ENCODE measurements at places on chromosomes 12 and 14.

DNA sequence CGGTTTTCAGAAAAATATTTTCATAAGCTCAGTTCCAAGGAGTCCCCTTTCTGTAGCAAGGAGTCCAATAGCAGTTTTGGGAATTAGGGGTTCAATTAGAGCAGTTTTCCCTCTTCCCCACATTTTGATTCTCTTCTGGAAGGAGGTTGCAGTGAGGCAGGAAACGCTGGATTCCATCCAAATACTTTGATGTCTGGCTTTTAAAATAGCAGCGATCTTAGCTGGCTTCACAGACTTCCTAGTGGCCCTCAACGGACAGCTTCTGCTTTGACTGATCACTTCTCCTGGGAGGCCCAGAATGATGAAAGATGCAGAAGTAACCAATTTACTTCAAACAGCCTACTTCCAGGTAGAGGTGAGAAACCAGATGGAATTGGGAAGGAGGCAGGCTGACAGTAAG lies 63.1 kb downstream of the C12orf75 start:
- no peak for DNase-seq

- peak; percentile 2 for DNase-seq
Observed at GRCh38 chr14:35818346-35819115, 7.6 kb upstream of the BRMS1L start.

- no peak for DNase-seq
Observed at GRCh38 chr12:111085096-111085495, 164.7 kb upstream of the MYL2 start.

DNA sequence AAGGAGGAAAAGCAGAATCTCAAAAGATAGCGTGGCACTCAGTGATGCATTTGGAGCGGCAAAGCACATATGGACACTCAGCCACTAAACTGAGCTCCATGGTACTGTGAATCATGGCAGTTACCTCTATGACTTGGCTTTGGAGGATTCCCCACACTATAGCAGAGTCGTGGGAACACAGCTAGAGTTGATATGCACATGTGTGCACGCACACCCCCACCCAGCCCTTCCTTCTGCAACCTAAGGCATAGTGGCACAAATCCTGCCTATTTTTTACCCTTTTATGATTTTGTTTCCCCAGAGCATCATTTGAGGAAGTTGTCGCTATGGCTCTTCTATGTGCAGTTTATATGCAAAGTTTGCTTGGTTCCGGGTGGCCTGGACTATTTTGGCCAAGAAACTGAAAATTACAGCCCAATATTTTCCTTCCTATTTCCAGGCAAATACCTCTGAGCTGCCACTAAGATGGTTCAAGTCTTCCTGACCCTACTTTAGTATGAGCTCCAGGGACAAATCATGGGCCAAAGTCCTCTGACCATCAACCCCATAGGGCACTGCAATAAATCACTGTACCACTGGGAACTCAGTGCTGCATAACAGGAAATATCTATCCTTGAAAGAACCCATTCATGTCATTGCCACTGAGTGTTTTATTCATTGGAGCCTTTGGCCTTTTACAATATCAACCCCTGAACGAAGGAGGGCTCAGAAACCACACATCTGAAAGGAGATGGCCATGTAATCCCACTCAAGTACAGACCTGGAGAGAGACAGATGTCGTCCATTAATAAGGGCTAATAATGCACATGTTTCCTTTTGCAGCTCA lies 177.5 kb downstream of the EGLN3 start:
- no peak for DNase-seq

- no peak for DNase-seq
Observed at GRCh38 chr12:8546591-8546990, 5.9 kb upstream of the CLEC4E start.

DNA sequence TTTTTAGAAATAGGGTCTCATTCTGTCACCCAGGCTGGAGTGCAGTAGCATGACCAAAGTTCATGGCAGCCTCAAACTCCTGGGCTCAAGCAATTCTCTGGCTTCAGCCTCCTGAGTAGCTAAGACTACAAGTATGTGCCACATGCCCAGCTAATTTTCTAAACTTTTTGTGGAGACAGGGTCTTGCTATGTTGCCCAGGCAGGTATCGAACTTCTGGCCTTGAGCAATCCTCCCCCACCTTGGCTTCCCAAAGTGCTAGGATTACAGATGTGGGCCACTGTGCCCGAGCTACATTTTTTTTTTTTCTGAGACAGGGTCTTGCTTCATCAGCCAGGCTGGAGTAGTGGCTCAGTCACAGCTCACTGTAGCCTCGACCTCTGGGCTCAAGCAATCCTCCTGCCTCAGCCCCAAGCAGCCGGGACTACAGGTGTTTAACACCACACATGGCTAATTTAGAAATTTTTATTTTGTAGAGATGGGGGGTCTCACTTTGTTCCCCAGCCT lies 7.1 kb downstream of the PPP4R3A start:
- DNase-seq, result no peak

DNA sequence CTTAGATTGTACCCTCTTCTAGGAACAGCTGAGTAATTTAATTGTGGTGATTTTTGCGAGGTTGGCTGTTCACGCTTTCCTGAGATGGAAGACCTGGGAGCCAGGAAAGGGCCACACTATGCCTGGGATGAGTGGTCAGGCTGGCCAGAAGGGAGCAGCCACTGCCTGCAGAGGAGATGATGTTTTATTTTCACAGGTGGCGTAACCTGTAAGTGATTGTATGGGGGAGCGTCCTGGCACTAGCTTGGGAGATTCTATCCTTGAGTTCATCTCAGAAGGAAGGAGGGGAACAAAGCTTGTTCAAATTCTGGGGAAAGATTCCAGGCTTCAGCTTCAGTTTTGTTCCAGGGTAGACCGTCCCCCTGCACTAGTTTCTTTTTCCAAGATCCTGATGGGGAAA lies 1.2 kb downstream of the RPH3A start:
- no peak for DNase-seq

- no peak for DNase-seq
Observed at GRCh38 chr14:96136371-96137005, 68.2 kb upstream of the BDKRB2 start.

- DNase-seq, result no peak
Observed at GRCh38 chr14:52399921-52400595, 85.9 kb downstream of the PTGER2 start.

DNA sequence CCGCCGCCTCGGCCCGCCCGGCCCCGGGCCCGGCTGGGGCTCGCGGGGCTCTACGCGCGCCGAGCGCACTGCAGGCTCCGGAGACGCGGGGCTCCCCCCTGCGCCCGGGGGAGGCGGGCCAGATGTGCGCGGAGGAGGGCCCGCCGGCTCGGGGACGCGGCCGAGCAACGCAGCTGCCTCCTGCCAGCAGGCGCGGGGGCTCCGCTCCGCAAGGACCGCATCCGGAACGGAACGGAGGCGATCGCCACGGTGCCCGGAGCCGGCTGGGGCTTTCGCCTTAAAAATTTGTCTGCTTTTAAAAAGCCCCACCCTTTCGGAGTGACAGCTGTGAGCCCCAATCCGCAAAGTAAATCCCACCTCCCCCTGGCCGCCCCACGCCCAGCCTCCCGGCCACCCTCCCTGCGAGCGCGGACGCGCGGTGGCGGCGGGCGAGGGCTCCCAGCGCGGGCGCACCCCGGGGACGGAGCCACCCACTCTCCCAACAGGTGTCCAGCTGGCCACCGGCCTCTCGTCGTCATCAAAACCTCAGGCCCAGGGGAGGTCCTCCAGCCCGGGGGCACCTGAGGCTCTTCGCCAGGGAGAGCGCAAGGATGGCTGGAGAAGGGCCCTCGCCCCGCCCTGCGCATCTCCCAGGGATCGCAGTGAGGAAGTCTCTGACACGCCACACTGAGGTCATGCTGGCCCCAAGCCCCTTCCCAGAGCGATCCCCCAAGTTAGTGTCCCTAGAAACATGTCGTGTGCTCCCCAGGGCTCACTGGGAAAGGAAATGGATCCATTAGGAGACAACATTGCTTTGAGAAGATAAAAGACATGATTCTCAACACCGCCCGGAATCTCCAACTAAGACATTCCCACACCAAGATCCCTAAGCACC lies at the start of gene TMEM132D:
TMEM132D (minus strand) TSS at position 70 of the 874 bp plus-strand sequence.
- no peak for DNase-seq

GRCh38 chr12:8038659-8039114 lies 6.2 kb downstream of the FOXJ2 start:
- DNase-seq, result no peak

- DNase-seq, result no peak
Observed at GRCh38 chr12:67916266-67916970, 72.8 kb upstream of the IFNG-AS1 start.

DNA sequence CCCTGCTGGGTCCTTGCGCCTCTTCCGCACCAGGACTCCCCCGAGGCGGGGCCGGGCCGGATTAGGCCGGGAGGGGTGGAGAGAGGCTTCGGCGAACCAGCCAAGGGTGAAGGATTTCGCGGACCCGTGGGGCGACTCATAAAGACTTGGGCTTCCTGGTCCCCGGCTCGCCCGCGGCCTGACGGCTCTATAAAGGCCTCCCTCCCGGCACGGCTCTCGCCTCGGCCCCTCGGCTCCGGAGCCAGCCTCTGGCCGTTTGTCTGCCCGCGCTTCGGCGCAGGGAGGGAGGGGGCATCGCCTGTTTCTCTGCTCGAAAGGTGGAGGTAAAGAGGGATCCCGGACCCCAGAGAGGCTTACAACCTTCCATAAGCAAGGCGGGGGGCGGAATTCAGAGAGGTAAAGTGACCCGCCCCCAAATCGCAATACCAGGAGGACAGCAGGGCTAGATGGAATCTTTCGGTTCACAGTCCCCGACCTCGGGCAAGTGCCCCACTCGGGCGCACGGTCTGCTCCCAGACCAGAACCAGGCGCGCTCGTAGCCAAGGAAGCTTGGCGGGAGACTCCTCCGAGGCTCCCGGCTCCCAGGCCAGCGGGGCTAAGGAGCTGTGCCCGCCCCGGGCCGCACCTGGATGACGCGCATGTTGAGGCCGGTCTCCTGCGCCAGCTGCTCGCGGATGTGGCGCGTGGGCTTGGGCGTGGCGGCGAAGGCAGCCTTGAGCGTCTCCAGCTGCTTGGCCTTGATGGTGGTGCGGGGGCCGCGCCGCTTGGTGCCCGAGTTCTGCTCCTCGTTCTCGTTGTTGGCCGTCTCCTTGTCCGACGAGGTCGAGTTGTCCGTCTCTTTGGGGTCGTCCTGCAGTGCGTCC lies 3.9 kb downstream of the LHX5 start:
- DNase-seq, result no peak

GRCh38 chr12:117060246-117060928 lies 38.8 kb downstream of the TESC start:
- DNase-seq, result no peak

- no peak for DNase-seq
Observed at GRCh38 chr12:65944637-65945036, 120.4 kb downstream of the HMGA2 start.

- DNase-seq, result no peak
Observed at GRCh38 chr14:104717646-104718045, 6.4 kb upstream of the ADSS1 start.

DNA sequence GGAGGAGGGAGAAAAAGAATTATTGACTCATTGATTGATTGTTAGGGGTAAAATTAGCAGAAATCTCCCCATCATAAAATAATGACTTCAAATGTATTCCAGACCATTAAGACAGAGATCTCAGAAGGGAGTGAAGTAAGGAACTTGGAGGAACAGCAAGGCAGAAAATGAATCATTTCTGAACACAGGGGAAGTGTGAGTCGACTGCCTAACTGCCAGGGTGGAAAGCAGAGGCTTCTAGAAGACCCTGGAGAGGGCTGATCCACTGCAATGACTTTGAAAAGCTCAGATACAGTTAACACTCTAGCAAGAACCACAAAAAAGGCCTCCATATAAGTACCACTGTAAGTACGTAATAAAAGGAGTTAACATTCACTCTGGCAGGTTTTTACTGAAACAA lies 9.7 kb downstream of the GLTP start:
- no peak for DNase-seq

GRCh38 chr12:107320929-107321631 lies 227.7 kb upstream of the CRY1 start:
- no peak for DNase-seq

- DNase-seq, result peak; percentile 5
Observed at GRCh38 chr14:42110167-42110566, 503.5 kb downstream of the LRFN5 start.

DNA sequence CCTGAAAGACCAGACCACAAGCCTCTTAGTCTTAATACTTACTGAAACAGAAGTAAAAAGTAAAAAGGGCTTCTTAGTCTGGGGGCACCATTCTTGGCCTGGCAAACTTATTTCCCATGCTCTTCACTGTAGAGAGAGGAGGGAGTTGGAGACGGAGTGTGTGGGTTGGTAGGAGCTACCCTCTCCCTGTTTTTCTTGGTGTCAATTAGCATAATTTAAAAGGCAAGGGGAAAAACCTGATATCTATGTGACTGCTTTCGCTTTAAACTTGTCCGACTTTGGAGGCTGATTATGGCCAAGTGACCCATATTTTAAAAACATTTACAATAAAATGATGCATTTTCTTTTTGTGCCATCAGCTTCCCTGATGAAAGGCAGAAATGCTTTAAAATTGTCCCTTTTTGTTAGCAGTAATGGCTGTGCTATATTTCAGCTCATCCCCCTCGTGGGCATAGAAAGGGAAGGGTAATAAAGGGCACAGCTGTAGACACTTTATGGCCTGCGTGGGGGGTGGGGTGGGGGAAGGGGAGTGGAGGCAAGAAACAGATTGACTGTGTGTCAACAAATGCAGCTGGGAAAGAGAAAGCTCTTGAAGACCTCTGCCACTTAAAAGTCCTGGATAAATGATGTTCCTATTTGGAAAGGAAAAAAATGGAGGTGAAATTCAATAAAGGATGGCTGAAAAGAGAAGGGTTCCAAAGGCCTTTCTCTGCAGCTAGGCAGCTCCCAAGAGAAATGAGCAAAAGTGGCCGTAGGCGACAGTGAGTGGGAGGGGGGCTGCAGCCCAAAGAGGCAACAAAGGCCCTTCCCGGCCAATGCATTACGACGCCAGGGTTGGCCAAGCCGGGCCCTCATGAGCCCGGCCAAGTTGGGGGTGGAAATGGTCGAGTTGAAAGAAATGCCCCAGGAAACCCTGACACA lies 57.5 kb upstream of the TMEM263 start:
- DNase-seq, result no peak

DNA sequence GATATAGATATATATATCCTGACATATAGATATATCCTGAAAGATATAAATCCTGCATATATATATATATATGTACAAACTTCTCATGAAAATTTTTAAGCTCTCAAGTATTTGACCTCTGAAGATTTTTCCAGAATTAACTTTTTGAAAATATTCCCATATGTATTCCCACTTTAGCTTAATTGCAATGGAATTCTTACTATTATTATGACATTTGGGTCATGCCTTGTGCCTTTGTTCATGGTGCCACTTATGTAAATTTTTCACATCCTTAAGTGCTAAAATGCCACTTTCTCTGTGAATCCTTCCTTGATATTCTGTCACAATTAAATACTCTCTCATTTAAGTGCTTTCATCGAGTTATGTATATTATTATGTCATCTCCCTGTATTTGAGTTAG lies 398.2 kb upstream of the SEL1L start:
- DNase-seq, result no peak

GRCh38 chr12:47939009-47939601 lies 24.3 kb upstream of the TMEM106C start:
- no peak for DNase-seq

Measured in GDM1 (cell line).